Hair follicle dermal papilla cell (primary cell): ENCODE measurements at places on chromosomes 3 and 15. TPM values are rescaled to one million over a fixed set of nuclear protein-coding genes. Genes with fewer than 3 reads are reported as not detected.

ALDH1A2 gene
- 1.1 and 1.2 TPM in 2 replicates for total RNA-seq

PLA2G4D gene
- not detected in 2 replicates for total RNA-seq

SCN10A gene
- total RNA-seq, result not detected in 2 replicates

DOCK3 gene
- 0.16 and 0.24 TPM in 2 replicates for total RNA-seq

RETNLB gene
- total RNA-seq, result not detected in 2 replicates
